ENCODE measurements at places on chromosomes 3 and 15.
A peak's percentile ranks its signal among the peaks of the same experiment; 100 is the strongest.

DNA sequence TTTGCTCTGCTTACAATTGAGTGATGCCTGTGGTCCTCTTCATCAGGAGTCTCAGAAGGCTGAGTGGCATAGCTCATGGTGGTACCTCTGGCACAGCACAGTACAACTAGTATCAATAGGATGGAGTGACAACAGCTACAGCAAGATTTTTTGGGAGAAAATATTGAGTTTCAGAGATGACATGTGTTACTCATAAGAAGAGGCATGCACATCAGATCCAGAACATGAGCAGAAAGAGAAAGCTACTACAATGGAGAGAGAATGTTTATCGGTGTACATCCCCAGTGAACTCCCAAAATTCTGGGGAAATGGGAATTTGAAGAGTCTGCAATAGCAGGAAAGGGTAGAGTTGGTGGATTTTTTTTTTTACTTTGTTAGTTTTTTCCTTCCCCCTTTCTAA, 130.5 kb upstream of the MB21D2 start:
- no peak for DNase-seq

DNA sequence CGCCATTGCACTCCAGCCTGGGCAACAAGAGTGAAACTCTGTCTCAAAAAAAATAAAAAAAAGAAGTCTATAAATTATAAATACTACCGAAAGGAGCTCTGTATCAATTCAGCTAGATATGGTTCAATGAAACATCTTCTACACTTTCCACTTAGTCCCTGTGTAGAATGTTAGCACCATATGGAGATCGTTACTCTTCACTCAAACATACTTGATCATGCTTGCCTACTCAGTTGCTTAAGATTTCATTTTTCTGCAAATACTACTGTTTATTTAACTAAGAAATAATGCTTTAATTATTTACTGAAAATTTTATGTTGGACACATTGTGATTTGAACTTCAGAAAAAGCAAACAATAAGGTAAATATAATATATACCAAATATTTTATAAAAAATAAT, 17.1 kb upstream of the NANOGP8 start:
- no peak for DNase-seq

GRCh38 chr15:95129574-95129973, 898.2 kb downstream of the MCTP2 start:
- no peak for DNase-seq

DNA sequence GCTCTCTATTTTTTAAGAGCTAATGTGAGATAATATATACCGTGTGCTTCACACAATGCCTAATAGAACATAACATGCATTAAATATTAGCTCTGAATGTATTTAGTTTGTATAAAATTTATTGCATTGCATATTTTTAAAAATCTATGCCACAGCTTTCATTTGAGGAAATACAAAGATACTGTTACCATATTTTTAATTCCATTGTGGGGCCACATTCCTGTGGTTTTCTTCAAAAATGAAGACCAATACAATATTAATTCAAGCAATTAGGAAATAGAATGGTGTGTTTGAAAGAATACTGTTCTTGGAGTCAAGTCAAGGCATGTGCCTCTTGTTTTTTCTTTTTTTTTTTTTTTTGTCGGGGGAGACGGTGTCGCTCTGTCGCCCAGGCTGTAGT, 95.4 kb upstream of the CADPS start:
- DNase-seq, result no peak

GRCh38 chr3:9951598-9951961, 628 bp downstream of the PRRT3 start:
- no peak for DNase-seq

DNA sequence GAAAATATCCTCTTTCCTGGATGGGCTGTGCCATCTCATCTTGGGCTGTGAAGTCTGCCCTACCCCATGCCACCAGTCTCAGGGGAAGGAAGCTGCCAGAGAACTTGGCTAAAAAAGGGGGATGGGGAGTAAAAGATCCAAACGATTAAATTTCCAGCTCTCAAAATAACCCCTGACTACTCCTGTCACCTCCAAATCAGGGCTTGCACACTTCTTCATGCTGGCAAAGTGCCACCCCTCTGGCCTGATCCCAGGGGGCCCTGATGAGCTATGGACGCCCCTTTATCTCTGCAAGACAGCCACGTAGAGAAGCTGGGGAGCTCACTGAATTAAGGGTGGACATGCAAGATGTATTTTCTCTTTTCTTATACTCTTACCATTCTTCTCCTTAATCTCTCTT, 1.2 kb upstream of the MLF1 start:
- no peak for DNase-seq

GRCh38 chr15:30008156-30008555, 74.6 kb upstream of the GOLGA8J start:
- no peak for DNase-seq

DNA sequence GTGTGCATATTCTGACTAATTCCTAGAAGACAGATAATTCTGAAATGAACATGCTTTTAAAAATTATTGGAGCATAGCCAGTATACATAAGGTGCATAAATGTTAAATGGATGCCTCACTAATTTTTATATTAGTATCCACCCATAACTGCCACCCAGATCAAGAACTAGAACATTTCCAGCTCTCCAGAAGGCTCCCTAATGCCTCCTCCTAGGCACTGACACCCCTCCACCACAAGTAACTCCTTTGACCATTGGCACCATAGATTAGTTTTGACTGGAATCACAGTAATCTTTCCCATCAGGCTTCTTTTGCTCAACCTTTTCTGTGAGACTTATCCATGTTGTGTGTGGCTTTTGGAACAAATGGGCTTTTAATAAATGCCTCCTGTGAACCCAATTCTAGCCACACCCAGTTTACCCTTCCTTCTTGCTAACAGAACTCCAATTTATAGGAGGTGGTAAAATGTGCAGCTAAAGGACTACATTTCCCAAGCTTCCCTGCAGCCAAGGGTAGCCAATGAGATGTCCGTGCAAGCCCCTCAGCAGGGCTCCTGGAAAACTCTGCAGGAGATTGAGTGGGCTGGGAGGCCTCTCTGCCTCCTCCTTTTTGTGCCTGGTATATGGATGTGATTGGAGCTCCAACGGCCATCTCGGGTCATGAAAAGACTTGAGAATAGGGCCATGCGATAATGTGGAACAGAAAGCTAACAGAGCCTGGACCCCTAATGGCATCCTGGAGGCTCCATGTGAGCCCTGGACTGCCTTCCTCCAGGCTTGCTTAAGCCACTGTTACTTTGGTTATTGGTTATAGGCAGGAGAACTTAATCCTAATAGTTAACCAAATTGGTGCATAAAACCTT, 322.6 kb upstream of the TLE3 start:
- DNase-seq, result no peak

GRCh38 chr3:82143661-82144412, 382.4 kb upstream of the GBE1 start:
- no peak for DNase-seq

GRCh38 chr3:15342945-15343344, 10.6 kb upstream of the SH3BP5 start:
- no peak for DNase-seq

DNA sequence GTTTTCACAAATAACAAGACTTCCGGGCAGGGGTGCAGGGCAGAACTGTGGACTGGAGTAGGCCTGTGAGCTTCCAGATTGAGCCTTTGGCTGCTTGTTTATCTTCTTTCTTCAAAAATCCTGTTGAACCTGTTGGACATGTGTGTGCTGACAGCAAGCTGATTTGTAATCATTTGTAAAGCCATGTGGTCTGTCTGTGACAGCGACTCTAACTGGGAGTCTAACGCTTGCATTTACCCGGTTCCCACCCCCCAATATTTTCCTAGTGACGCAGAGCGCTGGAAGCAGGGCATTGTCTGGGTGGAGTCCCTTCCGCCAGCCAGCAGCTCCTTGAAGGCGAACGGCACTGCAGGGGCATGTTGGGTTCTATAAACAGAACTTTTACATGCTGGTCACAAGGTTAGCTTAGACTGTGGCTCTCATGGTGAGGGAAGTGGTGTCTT, 85.7 kb upstream of the MYZAP start:
- DNase-seq, result no peak

DNA sequence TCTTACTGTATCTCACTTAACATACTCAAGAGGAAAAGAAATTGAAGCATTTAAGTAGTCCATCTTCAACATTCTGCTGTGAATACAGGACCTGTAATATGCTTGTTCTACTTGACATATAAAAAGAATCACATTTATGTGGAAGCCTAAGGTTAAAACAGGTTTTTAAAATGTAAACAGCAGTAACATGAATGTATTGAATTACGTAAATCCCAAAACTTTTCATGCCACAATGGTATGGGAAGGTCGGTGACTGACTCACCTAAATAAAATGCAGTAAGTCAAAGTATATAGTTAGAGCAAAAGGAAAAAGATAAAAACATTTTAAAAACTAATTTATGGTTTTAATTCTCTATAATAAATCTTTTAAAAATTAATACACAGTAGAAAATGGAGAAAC, 115.7 kb upstream of the TJP1 start:
- DNase-seq, result no peak

DNA sequence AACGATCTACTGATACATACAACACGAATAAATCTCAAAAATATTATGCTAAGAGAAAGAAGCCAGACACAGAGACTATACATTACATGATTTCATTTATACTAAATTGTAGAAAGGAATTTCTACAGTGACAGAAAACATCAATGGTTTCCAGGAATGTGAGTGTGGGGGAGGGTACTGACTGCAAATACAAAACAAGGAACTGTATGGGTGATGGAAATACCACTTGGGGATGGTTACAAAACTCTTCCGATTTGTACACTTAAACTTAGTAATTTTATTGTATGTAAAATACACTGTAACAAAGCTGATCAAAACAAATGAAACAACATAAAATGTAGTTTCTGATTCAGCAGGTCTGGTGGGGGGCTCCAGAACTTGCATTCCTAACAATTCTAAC, 45.8 kb upstream of the IP6K2 start:
- DNase-seq, result no peak

DNA sequence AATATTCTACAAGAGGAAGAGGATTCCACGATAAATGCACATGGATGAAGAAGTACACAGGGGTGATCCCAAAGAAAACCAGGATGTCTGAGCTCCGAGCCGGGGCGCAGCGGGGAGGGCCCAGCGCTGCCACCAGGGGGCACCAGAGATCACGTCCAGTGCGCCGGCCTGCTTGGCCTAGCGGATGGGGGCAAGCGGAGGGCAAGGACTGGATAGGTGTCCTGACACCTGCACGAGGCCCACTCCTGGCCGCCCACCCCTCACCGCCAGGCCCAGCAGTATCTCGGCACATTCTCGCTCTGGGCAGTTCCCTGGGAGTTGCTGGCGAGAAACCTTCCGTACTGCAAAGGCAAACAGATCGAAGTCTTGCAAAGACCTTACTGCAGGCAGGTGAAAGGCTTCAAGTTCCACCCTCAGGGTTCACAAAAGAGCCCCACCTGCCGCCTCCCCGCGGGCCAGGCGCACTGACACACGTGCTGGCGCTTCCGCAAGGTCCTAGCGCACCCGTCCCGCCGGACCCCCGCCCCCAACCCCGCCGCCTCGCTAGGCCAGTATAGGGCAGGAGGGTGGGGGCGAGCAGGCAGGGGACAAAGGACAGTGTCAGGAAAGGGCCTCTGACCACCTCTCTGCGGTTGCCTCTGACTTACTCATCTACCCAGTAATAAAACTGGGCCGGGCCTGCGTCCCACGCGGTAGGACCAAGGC, 3.3 kb downstream of the ANKRD63 start:
- peak; percentile 69 for DNase-seq

GRCh38 chr15:40342416-40343320, 1.9 kb upstream of the CCDC9B start:
- no peak for DNase-seq
